ENCODE measurements at places on chromosomes 1 and 21. TPM values are rescaled to one million over a fixed set of nuclear protein-coding genes. Genes with fewer than 3 reads are reported as not detected.

ACTL8 gene
- polyA plus RNA-seq, result not detected

CA6 gene
- polyA plus RNA-seq, result not detected

ITSN1 gene
- polyA plus RNA-seq, result 40.7 TPM

MX2 gene
- polyA plus RNA-seq, result 1.5 TPM

ST6GALNAC5 gene
- 4.5 TPM for polyA plus RNA-seq

SLC9C2 gene
- 0.36 TPM for polyA plus RNA-seq

CFAP107 gene
- polyA plus RNA-seq, result 0.91 TPM

RGS18 gene
- 5.8 TPM for polyA plus RNA-seq

KRTAP6-1 gene
- polyA plus RNA-seq, result not detected

ARHGAP30 gene
- polyA plus RNA-seq, result 1.9 TPM

SELP gene
- 13.0 TPM for polyA plus RNA-seq

MATN1 gene
- 0.13 TPM for polyA plus RNA-seq

FUCA1 gene
- polyA plus RNA-seq, result 47.2 TPM

GUCA2A gene
- polyA plus RNA-seq, result not detected

DENND2C gene
- polyA plus RNA-seq, result 3.5 TPM

TINAGL1 gene
- polyA plus RNA-seq, result 40.3 TPM

EIF2D gene
- polyA plus RNA-seq, result 82.7 TPM

HSPA6 gene
- 0.42 TPM for polyA plus RNA-seq

POU2F1 gene
- 15.3 TPM for polyA plus RNA-seq

SMYD3 gene
- polyA plus RNA-seq, result 27.8 TPM

CRNN gene
- not detected for polyA plus RNA-seq

CLCNKB gene
- 77.0 TPM for polyA plus RNA-seq

RAB3B gene
- 4.4 TPM for polyA plus RNA-seq

S100A6 gene
- polyA plus RNA-seq, result 168 TPM

NUAK2 gene
- polyA plus RNA-seq, result 7.6 TPM

PRR9 gene
- polyA plus RNA-seq, result not detected

LCE1F gene
- polyA plus RNA-seq, result not detected

C1orf141 gene
- polyA plus RNA-seq, result 0.10 TPM

KCNA3 gene
- polyA plus RNA-seq, result 0.24 TPM

RNU1-4 gene
- not detected for polyA plus RNA-seq

TMEM82 gene
- 3.5 TPM for polyA plus RNA-seq

PSMB2 gene
- polyA plus RNA-seq, result 94.8 TPM

RNF186 gene
- polyA plus RNA-seq, result 0.37 TPM

COL6A1 gene
- 352 TPM for polyA plus RNA-seq

SAMSN1 gene
- polyA plus RNA-seq, result 5.5 TPM

ZFP69B gene
- 5.6 TPM for polyA plus RNA-seq

SLC5A9 gene
- polyA plus RNA-seq, result 19.3 TPM

CFHR1 gene
- not detected for polyA plus RNA-seq

EPHB2 gene
- 12.5 TPM for polyA plus RNA-seq

ATP8B2 gene
- polyA plus RNA-seq, result 25.9 TPM

CRP gene
- polyA plus RNA-seq, result not detected

DIRAS3 gene
- polyA plus RNA-seq, result 2.5 TPM

Measured in right renal pelvis (tissue), 4 donors.